ENCODE measurements at places on chromosomes 13 and 19.

DNA sequence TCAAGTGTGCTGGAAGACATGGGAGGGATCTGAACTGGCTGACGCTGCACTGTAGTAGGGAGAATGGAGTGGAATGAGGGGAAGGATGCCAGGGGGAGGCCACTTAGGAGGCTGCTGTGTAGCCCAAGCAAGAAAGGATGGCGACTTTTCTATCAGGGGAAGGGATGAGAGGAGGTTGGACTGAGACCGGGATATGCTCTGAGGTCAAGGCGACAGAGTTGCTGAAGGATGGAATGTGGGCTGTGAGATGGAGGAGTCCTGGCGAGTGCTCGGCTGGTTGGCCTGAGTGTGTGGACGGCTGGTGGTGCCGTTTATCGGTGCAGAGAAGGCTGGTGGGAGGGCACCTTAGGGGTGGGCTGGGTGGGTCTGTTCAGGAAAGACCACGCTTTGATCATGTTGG, 45.7 kb downstream of the IRS2 start:
- DNase-seq: no peak

DNA sequence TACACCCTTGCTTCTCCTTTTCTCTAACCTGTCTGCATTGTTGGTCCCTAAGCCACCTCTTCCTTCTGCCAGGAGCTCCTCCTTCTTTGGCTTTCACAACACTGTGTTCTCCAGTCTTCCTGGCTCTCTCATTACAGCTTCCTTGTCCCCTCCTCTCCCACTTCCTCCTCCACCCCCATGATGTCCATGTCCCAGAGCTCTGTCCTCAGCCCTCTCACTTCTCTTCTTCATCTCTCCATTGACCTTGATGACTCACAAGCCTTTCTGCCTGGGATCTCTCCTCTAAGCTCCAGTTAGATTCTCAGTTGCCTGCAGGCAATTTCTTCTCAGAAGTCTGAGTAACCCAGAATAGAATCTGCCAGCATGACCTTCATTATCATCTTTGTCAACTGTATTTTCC, 100.3 kb upstream of the WASF3 start:
- DNase-seq: no peak

DNA sequence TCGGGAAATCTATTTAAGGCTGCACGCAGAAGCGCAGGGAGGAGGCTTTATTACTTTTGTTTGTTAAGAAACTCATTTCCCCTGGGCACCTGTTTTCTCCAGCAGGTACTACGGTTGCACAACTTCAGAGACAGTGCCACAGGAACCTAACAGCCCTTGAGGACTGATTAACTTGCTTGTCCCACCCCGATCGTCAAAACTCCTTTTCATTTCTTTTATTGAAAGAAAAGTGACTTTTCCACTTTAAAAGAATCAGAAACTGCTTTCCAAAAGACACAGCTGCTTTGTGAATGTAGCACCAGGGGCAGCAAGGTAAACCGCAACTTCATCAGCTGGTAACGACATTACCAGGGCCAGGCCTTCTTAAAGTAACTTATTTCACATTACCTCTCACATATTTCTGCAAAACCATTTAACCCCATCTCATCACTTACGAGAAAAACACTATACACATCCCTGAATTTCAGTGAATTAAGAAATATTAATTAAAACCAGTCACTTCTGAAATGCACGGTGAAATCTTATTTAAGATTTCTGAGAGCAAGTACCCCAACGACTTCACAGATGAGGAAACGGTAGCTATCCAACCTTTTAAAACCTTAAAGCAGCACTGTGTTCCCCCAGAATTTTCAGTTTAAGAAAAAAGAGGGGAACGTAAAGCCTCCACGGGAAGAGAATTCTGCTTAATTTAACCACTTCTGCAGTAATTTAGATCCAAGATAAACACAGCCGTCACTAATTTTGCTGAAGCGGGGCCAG, 1.4 kb downstream of the ANKRD10 start:
- DNase-seq: no peak

- DNase-seq: peak; percentile 56
These were observed 106.4 kb upstream of the MLNR start for GRCh38 chr13:49113526-49114286.

GRCh38 chr13:35256459-35257148, 219.9 kb downstream of the MAB21L1 start:
- DNase-seq: no peak

GRCh38 chr19:29945433-29945832, 3.4 kb downstream of the URI1 start:
- no peak for DNase-seq

GRCh38 chr13:37490176-37490779, 108.3 kb downstream of the POSTN start:
- no peak for DNase-seq

Data from kidney epithelial cell (primary cell).